ENCODE measurements at places on chromosomes 7 and 10.
A peak's percentile ranks its signal among the peaks of the same experiment; 100 is the strongest.

- DNase-seq: no peak
Measured at GRCh38 chr10:8045726-8046494, 8.6 kb upstream of the GATA3 start.

DNA sequence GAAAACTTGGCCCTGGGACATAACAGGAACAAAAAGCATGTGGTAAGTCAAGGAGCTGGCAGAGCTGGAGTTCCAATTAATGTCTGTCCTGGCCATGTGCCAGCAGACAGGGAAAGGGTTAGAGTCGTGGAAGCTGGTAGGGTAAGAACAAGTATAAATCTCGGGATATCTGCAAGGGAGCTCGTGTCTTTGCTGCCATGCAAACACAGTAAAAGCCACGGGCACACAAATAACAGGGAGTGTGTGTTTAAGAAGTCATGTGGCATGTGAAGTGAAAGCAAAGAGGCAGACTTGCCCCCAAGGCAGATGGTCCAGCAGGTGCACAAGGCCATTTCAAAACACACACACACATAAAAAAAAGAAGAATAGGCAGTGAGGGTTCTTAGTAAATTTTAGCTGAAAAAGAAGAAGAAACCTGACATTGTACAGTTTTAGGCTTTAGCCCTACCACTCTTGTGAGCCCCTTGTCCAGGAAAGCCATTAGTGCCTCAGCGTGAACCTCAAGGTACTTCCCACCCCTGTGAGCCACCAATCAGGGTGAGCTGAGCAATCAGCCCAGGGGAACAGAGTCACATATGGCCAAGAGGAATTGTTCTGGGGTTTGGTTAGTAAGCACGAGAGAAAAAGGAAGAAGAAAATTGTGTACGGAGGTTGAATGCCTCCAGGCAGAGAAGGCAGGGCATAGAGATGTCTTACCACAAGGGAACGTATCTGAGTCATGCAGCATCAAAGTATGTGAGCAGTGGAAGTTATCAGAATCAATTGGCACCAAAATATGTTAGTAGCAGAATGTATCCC lies 32.8 kb upstream of the ARHGAP12 start:
- peak; percentile 3 for DNase-seq

GRCh38 chr10:82692458-82692857 lies 817.5 kb downstream of the NRG3 start:
- no peak for DNase-seq

DNA sequence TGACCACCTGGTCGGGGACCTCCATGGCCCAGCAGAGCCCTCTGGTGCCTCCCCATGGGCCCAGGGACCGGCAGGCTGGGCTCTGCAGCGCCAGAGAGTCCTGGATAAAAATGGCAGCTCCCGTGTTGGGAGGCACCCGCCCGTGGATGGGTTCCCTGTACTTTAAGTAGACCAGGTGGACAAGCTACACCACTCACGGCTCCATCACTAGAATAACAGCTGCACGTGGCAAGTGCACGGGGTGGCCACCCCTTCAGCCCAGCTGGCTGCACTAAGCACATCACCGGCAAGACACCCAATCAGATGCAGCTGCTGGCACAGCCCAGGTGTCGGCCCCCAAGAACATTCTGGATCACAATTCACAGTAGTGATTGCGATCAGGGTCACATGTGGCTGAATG lies 69.8 kb downstream of the DIP2C start:
- DNase-seq: no peak

DNA sequence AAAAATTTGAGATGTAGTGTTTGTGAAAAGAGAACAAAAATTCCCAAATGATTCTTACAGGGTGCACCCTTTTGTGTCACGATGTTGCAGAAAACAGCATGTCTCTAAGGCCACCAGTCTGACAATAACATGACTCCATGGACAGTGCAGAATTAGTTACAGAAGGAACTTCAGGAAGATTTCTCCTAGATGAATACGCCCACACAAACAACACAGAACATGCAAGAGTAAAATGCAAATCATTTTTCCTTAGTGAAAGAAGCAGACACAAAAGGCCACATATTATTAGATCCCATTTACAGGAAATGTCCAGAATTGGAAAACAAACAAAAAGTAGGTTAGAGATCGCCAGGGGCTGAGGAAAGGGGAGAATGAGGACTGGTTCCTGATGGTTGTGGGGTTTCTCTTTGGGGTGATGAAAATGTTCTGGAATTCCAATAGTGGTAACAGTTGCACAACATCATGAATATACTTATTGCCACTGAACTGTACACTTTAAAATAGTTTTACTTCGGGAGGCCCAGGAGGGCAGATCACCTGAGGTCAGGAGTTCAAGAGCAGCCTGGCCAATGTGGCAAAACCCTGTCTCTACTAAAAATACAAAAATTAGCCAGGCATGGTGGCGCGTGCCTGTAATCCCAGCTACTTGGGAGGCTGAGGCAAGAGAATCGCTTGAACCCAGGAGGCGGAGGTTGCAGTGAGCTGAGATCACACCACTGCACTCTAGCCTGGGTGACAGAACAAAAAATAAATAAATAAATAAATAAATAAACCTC lies 10.2 kb downstream of the ZC3HAV1 start:
- DNase-seq: no peak

GRCh38 chr10:100061401-100061800 lies 20.3 kb downstream of the CPN1 start:
- DNase-seq: no peak

DNA sequence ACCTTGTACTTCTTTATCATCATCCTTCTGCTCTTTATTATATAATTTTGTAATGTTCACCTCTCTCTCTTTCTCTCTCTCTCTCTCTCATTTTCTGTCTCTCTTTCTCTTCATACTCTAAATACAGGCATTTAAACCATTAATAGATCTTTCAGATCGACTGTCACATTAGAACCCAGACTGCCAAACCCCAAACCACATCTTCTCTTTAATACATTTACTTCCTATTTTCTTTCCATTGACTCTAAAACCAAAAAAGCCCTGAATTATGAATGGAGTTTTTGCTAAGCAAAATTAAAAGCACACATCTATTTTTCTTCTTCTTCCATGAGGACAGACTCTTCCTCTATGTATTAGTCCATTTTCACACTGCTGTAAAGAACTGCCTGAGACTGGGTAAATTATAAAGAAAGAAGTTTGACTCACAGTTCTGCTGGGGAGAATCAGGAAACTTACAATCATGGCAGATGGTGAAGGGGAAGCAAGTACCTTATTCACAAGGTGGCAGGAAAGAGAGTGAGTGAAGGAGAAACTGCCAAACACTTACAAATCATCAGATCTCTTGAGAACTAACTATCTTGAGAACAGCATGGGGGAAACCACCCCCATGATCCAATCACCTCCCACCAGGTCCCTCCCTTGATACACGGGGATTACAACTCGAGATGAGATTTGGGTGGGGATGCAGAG lies 272.7 kb upstream of the MGMT start:
- DNase-seq: no peak

DNA sequence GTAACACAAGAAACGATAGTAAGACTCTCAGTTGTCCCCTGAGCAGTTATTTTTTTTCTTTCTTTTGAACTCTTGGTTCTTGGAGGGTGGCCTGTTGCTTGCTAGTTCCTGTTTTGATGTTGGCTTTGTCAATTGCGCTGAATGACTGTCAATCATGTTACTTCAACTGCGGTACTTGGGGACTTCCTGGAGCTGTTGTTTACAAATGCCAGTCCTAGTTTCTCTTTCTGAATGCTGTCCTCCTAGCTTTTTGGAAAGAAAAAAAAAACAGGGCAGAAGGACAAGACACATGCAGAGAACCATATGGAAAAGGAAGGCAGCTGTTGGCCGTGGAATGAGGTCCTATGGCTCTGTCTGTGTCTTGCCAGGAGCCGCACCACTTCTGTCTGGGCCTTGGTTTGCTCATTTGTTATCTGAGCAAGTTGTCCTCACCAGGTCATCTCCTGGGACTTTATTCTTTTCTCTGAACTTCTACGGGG lies 7.0 kb upstream of the PDCD4 start:
- DNase-seq: peak; percentile 85

DNA sequence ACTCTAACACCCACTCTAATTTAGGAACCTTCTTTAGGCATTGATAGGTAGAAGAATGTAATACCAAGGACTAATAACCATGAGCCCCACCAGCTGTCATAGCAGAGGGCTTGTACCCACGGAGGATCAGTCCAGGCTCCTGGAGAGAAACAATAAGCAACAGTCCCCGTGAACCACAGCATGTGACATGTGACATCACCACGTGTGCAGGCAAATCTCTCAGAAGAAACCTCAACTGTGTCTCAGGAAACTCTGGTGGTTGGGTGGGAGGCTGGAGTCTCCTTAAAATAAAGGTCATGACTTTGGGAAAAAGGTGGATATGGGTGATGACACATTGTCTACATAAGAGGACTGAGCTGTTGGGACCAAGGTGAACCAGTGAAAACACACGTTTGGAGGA lies 653.9 kb upstream of the FOXK1 start:
- no peak for DNase-seq

- no peak for DNase-seq
Measured at GRCh38 chr10:47276576-47277351, 23.2 kb upstream of the GDF10 start.

DNA sequence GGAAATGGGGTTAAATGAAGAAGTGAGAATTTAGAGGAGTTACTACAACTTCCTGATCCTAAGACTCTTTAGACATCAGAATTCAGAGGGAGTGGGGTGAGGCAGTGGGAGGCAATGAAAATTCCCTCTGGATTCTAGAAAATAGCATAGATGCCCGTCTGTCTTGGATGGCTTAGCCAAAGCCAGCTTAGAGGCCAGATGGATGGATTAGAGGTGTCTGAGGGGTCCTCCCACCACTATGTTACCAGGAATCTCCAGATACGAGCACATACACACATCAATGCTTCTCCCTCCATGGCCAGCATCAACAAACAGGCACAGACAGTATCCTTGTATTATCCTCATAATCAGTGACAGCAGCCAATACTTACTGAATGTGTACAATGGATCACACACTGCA lies 418.1 kb downstream of the PLXNA4 start:
- no peak for DNase-seq

DNA sequence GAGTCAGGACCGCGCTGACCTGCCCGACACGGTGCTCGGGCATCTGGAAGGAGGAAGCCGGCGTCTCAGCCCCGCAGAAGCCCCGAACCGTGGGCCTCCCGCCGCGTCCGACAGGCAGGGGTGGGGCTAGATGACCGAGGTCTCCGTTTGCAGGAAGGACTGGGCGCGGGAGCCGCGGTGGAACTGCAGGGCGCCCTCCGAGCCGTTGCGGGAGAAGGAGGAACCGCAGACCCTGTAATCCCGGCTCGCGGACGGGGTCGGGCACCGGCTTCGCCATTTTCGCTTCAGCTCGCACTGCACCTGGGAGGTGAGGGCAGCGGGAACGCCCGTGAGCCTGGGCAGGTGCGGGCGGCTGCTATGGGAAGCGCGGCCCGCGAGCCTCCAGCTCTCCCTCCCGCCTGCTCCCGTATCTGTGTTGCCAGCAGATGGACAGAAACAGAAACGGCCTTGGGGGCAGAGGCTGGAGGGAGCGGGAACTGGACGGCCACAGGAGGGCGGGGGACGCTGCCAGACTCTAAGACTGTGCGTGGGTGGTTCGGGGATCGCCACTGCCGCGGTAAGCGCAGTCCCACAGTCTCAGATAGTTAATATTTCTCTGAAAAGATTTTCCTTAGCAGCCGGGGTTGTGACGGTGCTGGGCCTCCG lies 114.1 kb downstream of the VIPR2 start:
- DNase-seq: peak; percentile 9

- DNase-seq: no peak
Measured at GRCh38 chr10:96789571-96790108, 42.5 kb upstream of the LCOR start.

- DNase-seq: no peak
Measured at GRCh38 chr10:116784035-116784434, 41.7 kb upstream of the HSPA12A start.

DNA sequence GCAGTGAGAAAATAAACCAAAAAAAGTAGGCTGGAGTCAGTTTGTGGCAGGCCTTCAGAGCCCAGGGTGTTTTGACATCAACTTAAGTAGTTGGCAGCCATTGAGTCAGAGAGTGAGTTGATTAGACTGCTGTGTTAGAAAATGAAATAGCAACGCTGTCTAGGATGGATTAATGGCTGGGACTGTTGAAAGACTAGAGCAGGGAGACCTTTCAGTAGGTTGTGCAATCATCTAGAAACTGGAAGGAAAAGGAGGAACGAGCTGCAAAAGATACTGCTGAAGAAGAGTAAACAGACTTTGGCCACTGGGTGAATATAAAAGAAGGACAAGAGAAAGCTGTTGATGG lies 28.6 kb upstream of the TRIL start:
- no peak for DNase-seq

- no peak for DNase-seq
Measured at GRCh38 chr7:101555269-101555920, 73.7 kb downstream of the MYL10 start.

DNA sequence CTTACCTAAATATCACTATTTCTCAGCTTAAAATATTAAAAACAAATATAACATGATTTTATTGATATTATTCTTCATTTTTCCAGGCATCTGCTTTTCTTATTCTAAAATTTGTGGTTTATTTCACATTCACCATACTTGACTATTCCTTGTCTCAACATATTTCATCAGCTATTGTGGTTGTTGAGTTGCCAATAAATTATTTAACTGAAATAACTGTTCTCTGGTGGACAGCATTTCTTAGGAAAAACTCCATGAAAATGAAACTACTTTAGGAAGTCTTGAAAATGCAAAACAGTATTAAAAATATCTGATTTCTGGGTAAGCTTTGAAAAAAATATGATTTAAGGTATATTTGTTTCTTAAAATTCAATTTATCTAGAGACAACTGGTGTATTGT lies 122.9 kb upstream of the SEMA3A start:
- no peak for DNase-seq

- DNase-seq: no peak
Measured at GRCh38 chr7:115825456-115826115, 205.0 kb downstream of the TFEC start.

GRCh38 chr10:32105782-32106382 lies 49.7 kb upstream of the KIF5B start:
- no peak for DNase-seq

DNA sequence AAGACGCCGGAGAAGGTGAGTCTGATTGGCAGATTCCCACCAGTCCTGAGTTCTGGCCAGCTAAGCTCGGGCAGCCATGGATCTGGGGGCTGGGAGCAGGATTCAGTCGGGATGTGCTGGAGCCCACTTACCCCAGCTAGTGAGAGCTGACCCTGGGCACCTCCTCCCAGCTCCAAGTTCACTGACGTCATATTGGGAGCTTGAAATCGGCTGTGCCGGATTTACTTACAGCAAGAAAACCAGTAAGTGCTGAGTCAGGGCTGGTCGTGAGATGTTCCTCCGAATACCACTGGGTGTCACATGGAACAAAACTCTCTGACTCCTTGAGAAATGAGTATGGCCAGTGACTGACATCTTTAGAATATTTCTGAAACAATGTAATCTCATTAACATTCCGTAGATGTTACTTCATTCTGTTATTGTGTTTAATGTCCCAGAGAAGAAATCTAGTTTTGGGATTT lies 621.2 kb downstream of the SDK1 start:
- no peak for DNase-seq

DNA sequence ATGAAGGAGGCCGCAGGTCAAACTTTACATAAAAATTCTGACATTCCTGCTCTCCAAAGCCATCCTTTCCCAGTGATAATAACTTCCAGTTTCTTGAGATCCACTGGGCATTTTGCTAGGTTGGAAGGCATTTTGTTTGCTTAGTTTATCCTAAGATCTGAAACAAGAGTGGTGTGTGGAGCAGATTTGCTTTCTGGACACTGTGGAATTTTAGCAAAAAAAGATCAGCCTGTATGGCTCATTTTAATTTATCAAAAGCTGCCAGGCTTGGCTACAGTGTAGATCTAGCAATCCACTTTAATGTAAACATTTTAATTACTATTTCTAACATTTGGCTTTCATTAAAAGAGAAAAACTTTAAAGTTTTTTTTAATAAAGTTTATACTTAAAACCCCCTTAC lies 124.8 kb downstream of the SAMD9 start:
- no peak for DNase-seq
